ENCODE measurements at places on chromosomes 1 and 21.

GRCh38 chr1:25501235-25502058, 42.0 kb upstream of the LDLRAP1 start:
- no peak for DNase-seq

GRCh38 chr1:116881879-116882520, 27.7 kb upstream of the PTGFRN start:
- no peak for DNase-seq

DNA sequence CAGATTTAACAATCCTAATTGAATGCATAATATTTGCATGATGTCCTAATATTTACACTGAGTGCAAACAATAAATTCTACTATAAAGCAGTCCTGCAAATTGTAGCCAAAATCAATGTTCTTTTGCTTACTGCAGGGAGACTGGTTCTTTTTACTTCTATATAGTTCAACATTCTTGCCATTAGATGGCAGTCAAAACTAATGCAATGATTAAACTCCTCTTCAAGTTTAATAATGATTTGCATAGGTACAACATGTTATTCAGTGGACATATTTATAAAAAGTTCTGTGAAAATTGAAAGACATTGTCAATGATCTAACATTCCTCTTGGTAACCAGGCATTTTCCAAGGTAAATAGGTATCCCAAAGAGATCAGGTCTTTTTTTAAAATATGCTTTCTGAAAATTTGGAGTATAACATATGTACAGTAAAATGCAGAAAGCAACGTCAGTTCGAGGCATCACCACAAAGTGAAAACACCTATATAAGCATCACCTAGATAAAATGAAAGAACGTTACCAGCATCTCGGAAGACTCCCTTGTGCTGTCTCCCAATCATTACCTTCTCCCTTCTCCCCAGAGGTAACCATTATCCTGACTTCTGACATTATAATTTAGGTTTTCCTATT, 9.8 kb upstream of the FNBP1L start:
- no peak for DNase-seq

- no peak for DNase-seq
Observed at GRCh38 chr1:200058341-200058740, 30.8 kb downstream of the NR5A2 start.

DNA sequence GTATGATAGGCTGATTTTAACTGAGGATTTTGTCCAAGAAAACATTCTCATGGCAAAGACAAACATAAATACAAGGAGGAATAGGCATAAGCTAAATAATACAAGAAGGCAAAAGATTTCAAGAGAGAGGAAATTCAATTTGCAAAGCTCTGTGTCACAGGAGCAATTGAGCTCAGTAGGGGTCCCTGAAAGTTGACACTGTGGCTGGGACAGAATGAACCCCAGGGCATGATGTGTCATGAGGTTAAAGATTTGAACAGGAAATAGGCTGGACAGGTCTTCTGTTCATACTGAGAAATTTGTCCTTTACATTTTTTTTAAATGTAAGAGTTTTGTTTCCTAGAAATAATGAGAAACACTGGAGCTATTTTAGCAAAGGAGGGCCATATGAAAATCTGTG, 555.4 kb upstream of the NEGR1 start:
- DNase-seq = no peak

- no peak for DNase-seq
Observed at GRCh38 chr1:8004113-8004802, 21.9 kb downstream of the ERRFI1 start.
